ENCODE measurements at places on chromosomes 1 and 21.

- DNase-seq: peak; percentile 26
Observed at GRCh38 chr1:55211863-55212262, 3.3 kb downstream of the USP24 start.

DNA sequence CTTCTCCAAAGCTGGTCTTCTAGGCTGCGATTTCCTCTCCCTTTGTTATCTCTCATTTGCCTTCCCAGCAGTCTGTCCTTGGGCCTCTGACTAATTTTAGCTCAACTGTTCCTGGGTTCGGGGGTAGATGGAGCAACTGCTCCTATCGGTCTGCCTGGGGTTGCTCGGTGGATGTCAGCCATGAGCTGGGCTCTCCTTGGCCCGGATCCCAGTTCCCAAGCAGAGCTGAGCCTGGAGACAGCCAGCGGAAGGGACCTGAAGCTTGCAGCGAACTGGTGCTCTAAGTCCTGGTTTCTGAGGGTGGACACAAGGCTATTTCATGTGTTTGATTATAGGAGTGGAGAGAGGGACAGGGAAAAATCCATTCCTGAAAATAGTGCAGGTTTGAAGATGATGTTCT is 423.0 kb downstream of the RPS6KC1 start:
- DNase-seq: no peak

DNA sequence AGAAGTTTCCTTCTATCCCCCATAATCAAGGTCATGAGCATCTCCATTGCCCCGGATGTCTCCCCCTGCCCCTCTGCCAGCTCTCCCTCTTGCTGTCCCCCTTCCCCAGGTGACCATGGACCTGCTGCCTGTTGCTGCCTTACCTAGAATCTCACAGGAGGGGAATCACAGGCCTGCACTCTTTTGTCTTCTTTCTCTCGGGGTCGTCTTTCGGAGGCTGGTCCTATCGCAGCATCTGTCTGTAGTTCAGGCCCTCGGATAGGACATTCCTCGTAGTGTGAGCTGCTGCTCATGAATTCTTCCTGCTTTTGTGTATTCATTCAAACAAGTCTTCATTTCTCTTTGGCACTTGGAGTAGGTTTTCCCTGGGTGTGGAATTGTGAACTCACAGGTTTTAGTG is 39.9 kb upstream of the ACTRT2 start:
- DNase-seq: no peak

GRCh38 chr1:189607477-189608096 is 870.1 kb downstream of the BRINP3 start:
- DNase-seq: no peak

- DNase-seq: no peak
Observed at GRCh38 chr1:112027696-112028095, 38.2 kb upstream of the KCND3 start.

- DNase-seq: peak; percentile 18
Observed at GRCh38 chr1:23664837-23665795, 26.5 kb upstream of the RPL11 start.
